Frontal cortex (tissue), 4 donors: ENCODE measurements at places on chromosomes 12 and 14.

DNA sequence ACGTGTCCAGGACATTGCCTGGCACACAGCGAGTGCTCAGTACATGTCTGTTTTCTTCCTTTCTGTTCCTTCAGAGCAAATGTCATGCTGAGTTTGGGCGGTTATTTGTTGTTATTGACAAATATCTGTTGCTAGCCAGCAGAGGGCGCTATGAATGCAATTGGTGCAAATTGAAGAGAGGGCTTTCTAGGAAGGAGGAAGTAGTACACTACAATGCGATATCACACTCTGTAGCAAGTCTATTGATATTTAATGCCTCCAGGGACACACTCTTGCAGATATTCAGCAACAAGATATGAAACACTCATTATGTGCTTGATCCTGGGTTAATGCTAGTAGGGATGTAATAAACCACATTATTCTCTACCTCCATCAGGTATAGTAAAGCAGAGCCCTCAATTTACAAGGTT, 267.3 kb upstream of the SRRM4 start:
- peak; percentile 28 for DNase-seq

GRCh38 chr12:1217191-1217949, 226.3 kb downstream of the ERC1 start:
- no peak for DNase-seq

GRCh38 chr12:87047691-87048090, 791.5 kb upstream of the MGAT4C start:
- DNase-seq: no peak

DNA sequence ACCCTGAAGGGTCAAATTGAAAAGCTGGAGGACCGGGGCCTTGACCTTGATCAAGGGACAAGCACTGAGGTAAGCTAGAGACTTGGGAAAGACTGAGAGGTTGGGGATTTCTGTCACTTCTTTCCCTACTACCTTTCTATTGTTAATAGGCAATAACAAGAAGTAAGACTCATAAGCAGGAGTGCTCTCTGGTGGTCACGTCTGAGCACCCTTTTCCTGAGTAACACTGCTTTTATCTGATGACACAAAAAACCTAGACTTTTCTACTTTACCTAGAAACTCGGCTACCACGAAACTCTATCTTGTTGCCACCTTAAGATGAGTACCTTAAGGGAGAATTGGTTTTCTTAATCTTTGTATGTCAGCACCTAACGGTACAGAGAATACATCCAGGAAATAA, 35.5 kb upstream of the PPFIBP1 start:
- no peak for DNase-seq

GRCh38 chr12:107163413-107163812, 70.1 kb upstream of the CRY1 start:
- no peak for DNase-seq

DNA sequence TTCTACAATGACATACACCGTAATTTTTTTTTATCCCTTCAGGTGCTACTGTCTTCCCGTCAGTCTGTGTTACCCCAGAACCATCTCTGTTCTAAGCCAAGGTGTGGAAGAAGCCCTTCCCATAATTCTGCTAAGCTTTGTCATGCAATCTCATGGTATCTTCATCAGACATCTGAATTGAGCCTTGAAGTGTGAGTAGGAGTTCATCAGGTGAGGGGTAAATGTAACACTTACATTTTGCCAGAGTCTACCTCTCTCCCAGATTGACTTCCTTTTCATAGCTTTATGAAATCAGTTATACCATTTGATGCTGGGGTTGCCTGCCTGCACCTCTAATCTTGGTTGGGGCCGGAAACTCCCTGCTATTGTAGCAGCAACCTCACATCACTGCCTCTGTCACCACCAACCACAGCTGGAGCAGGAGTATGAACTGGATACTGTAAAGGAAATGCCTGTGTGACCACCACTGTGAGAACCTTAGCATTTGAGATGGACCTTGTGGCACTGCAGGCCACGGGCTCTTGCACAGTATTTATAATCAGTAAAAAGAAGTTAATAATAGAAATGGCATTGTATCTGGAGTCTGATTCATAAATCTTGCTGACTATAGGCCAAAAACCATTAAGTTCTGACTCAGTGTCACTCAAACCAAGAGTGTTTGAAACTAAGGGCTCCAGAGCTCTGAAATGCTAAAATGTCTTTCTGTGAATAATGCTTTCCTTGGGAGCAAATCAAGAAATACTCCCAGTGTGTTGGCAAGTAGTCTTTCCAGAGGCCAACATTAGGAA, 58.7 kb upstream of the STK38L start:
- no peak for DNase-seq

- no peak for DNase-seq
Measured at GRCh38 chr12:115791331-115791730, 486.2 kb downstream of the MED13L start.

GRCh38 chr14:40758076-40758475, 848.6 kb upstream of the LRFN5 start:
- no peak for DNase-seq

- DNase-seq: peak; percentile 69
Measured at GRCh38 chr12:10722905-10723746, at the start of gene YBX3. Gene YBX3, minus strand, starts transcription at chr12:10723323. Its CDS starts 212 bp downstream, at chr12:10723111.

DNA sequence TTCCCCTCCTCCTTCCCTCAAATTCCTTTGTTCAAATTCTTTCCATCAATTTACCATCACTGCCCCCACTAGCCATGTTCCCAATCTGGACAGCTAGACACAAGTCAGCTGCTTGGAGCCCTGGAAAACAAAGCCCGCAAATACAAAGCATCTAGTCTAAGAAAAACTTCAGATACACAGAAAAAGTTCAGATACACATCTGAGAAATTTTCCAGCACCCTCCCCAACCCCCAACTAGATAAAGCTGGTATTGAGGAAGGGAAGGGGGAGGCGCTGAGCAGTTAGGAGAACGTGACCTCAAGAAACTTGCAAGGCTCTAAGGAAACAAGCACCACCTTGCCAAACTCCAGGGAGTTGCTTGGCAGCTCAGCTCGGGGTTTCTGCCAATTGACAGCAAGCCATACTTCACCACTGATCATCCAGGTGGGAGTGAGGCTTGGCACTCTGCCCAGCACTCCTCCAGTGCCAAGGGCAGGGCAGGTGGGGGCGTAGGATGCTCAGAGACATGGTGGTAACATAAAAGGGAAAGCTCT, 5.1 kb upstream of the CNIH1 start:
- no peak for DNase-seq

DNA sequence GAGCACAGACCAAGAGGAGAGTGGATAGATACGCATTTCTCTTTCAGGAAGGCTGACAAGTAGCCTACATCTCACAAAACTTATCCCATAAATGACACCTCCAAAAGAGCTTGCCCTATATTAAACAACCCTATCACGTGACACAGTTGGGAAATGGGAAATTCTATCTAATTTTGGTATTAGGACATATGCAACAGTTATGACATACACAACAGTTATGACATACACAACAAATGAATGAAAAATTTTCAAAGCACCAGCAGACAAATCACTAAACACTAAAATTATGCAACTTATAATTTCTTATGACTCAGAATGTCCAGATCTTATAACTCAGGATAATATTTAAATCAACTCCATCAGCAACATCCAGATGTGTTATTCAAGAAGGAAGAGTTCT, 54.1 kb downstream of the DUSP16 start:
- DNase-seq: no peak

DNA sequence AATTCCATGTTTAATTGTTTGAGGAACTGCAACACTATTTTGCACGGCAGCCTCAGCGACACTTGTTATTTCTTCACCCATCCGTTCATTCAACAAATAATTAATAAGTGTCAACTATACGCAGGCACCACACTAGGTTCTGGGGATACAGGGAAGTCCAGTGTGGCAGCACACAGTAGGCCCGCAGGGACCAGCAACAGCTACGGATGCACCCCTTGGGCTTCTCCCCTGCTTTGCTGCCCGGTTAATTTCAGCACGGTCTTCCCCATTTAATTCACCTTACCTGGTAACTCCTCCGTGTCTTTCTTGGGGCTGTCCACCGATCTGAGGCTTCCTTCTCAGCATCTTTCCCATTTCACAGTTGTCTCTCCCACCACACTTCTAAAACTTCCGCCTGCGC, 48.3 kb downstream of the ZFP36L1 start:
- DNase-seq: no peak
